Coronary artery (tissue), 2 donors: ENCODE measurements at places on chromosomes 2 and 18.

DNA sequence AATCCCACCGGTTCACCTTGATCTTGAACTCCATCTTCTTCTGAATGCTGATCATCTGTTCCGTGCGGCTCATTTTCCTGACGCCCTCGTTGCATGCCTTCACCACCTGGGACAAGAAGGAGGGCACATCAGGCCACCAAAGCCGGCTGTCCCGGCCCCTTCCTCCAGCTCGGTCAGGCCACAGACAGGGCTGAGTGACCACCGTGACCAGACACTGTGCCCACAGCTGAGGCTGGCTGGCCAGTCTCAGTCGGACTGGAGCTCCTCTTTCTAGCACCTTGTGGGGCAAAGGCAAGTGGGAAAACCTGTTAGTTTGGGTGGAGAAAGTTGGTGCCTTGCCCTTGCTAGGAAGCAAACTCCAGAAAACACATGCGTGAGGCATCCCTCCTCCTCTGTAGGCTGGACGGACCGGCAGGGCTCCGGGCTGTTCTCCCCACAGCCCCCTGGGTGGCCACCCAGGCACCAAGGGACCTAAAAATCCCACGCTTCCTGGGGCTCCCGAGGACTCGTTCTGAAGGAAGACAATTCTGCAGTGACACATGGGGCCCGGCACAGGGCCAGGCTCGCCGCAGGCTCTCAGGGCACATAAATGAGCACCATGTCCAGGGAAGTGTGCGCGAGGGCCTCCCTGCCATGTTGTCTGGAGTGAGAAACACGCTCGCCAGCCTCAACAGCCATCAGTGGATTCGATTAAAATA lies 15.3 kb downstream of the SNORC start:
- no peak for DNase-seq

- no peak for DNase-seq
Observed at GRCh38 chr2:200226451-200227426, 79.8 kb upstream of the SPATS2L start.

DNA sequence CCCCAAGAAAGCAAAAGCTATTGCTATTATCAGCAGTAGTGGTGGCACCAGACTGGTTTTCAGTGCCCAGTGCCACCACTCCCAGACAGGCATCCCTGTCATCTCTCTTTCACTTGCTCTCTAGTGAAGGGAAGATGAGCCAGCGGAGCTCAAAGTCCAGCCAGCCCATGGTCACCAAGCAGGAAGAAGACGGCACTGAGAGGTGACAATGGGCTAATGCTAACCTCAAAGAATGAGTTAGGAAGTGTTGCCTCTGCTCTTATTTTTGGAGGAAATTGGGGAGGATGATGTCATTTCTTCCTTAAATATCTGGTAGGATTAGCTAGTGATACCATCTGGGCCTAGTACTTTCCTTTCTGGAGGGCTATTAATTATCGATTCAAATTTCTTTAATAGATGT lies 1.7 kb downstream of the SP140 start:
- no peak for DNase-seq

GRCh38 chr18:36419900-36420531 lies 122.5 kb downstream of the FHOD3 start:
- DNase-seq, result no peak

DNA sequence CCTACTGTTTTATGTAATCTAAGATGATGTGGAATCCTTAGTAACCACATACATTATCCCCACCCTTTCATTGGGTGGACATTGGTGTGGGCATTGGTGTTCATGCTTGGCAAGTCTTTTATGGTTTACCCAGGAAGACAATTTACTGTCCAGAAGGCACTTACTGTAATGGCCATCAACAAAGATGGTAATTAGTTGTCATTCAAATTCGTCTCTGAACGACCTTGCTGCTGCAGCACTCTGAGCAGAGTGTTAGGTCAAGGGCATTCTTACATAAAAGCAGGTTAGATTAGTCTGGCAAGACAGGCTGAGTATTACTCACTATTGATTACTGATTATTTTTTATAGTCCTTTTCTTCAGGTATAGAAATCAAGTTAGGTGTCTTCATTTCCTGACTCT lies 447.9 kb downstream of the XIRP2 start:
- DNase-seq, result no peak
